ENCODE measurements at places on chromosomes 4 and X.
A peak's percentile ranks its signal among the peaks of the same experiment; 100 is the strongest.

DNA sequence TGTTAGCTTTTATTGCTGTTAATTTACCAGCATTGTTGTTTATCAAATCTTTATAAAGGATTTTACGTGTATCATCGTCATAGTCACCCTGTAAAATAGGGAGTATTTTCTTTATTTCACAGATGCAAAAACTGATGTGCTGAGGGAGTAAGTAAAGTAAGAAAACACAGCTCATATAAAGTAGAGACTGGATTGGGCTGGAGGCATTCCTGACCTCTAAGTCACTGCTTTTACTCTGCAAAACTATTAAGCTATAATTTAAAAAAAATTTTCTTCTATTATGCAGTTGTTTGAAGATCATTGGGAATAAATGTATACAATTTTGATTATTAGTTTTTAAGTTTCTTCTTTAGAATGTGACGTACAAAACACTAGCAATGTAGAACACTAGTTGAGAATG lies 45.9 kb downstream of the NUDT6 start:
- DNase-seq = no peak

GRCh38 chrX:27797575-27797974 lies 10.2 kb upstream of the MAGEB10 start:
- no peak for DNase-seq

GRCh38 chr4:130043732-130044160 lies 947.8 kb downstream of the C4orf33 start:
- no peak for DNase-seq

DNA sequence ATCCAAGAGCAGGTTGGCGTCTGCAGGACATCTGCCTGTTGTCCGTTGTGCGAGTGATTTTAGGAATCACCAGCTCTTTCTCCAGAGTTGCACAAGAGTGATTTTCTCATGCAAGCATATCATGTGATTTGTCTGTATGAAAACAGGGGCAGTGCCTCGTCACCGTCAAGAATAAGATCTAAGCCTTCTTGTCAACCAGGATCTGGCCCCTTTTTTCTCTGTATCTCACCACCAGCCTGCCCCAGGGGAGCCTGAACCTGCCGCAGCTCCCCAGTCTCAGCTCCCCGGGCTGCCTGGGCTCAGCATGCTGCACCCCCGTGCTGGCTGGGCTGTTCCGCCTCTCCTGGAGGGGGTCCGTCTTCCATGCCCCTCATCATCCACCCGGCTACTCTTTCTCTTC lies 90.5 kb downstream of the STOX2 start:
- DNase-seq = peak; percentile 43

DNA sequence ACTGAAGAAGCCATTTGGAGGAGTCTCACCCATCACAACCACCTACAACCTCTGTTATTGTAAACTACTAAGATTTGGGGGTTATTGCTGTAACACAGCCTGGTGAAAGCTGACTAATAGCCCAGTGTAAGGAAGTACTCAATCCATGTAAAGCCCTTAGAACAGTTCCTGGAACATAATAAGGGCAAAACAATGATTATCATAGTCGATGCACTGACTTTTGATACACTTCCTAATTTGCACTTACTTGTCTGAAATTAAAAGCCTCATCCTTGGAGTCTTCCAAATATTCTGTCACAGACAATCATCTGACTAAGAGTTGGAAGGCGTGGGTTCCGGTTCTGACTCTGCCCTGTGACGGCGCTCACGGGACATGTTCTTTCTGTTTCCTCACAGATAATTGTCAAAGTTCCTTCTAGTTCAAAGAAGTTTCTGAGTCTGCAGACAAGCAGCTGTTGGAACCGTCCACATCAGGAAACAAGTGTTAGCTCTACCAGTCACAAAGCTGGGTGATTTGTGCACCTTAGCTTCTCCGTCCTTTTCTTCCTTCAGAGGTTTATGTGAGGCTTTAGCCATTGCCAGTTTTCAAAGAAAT lies 33.4 kb upstream of the RASGEF1B start:
- DNase-seq = peak; percentile 96

DNA sequence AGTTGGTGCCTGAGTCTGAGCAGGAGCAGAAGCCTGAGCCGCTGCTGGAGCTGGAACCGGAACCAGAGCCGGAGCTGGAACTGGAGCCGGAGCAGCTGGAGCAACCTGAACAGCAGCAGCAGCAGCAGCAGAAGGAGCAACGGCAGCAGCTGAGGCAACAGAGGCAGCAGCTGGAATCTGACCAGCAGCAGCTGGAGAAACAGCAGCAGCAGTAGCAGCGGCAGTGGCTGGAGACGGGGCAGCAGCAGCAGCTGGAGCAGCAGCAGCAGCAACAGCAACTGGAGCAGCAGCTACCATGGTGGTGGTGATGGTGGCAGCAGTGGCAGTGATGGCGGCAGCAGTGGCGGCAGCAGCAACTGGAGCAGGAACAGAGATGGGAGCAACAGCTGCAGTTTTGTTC lies 61.5 kb downstream of the AMOT start:
- no peak for DNase-seq

GRCh38 chr4:159169404-159170302 lies 66.8 kb downstream of the RAPGEF2 start:
- no peak for DNase-seq

- no peak for DNase-seq
These were observed 129.7 kb upstream of the SLC4A4 start for GRCh38 chr4:71209161-71209560.

DNA sequence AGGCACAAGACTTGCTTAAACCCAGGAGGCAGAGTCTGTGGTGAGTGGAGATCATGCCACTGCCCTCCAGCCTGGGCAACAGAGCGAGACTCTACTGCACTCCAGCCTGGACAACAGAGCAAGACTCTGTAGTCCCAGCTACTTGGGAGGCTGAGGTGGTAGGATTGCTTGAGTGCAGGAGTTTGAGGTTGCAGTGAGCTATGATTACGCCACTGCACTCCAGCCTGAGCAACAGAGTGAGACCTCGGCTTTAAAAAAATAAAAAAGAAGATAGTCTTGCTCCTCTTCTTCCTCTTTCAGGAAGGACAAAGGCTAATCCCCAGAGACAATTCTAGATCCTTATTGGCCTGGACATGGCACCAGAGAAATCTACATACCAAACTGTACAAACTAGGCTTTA lies 5.7 kb upstream of the PPEF2 start:
- DNase-seq = peak; percentile 47

GRCh38 chrX:46796574-46797191 lies 37.8 kb upstream of the SLC9A7 start:
- DNase-seq = peak; percentile 76

DNA sequence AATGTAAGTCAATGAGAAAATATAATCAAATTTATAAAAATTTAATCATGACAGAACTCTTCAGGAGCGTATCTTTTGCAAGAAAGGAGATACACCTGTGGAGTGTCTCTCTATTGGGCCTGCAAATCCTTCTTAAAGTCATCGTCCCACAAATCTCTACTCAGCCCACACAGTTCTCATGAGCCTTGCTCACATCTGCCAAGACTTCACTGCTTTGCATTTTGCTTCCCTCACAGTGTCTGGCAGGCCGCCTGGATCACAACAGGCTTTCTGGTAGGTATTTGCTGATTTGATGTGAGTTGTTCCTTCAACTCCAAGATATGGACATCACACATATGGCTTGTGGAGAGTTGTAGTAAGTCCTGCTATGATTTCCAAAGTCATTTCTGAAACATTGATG lies 183.1 kb upstream of the ARX start:
- DNase-seq = no peak

DNA sequence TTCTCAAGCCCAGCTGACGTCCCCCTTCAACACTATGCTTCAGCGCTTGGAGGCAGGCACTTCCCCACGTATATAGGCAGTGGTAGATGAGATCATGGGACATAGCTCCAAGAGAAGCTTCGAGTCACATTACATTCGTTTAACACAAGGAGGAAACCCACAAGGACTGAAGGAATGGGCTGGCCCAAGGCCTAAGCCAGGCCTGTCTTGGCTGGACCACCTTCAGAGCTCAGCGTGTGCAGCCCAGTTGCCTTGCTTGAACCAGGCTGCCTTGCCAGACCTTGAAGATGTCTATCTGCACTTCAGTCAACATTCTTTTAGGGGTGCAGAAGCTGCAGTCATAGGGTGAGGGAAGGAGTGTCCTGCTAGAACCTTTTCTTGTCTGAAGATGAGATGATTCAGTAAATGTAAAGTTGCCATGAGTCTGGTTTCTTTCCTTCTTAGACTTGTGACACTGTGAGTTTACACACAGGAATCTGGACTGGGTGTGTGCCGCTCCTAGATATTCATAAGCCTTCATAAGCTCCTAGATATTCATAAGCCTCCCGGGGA lies 144.1 kb upstream of the RBPJ start:
- no peak for DNase-seq

DNA sequence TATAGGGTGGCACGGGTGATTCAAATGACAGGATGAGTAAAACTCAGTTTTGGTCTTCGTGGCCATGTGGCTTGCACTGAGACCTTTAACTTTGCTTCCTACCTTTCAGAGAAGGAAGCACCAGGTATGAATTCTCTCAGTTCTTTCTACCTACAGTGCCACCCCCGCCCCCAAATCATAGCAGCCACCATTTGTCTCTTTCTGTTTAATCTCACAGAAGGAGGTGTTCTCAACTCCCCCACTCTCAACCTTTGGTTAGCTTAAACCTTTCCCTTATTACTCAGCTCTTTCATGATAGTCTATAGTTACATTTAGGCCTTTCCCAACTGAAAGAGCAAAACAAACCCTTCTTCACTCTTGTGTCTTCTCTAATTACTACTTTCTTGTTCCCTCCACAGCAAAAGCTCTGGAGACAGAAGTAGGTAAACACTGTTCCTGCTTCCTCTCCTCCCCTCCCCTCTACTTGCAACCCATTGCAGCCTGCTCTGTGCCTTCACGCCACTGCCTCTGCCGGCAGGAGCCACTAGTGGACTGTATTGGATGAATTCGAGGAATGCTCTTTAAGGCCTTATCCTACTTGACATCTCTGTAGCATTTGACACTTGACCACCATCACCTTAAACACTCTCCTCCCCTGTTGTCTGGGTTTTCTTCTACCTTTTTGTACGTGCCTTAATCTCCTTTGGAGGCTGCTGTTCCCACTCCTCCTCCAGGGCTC lies 123.7 kb downstream of the AFF1 start:
- peak; percentile 57 for DNase-seq

GRCh38 chr4:103012060-103012459 lies 7.4 kb downstream of the SLC9B1 start:
- no peak for DNase-seq

DNA sequence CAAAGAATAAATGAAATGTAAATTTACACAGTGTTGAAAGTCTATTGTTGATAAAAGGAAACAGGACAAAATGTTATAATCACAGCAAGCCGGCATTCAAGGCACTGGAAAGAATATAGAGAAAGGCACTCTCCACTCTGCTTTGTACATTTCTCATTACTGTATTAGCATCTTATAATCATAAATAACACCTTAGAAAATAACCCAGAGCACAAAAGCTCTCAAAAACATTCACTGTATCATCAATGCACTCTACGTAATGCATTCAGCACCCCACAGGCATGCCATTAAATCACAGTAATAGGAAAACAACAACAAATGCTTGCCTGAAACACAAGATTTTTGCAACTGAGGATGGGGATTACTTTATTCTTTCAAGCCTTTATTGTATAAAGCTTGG lies 75.3 kb upstream of the TRPC3 start:
- DNase-seq = no peak

DNA sequence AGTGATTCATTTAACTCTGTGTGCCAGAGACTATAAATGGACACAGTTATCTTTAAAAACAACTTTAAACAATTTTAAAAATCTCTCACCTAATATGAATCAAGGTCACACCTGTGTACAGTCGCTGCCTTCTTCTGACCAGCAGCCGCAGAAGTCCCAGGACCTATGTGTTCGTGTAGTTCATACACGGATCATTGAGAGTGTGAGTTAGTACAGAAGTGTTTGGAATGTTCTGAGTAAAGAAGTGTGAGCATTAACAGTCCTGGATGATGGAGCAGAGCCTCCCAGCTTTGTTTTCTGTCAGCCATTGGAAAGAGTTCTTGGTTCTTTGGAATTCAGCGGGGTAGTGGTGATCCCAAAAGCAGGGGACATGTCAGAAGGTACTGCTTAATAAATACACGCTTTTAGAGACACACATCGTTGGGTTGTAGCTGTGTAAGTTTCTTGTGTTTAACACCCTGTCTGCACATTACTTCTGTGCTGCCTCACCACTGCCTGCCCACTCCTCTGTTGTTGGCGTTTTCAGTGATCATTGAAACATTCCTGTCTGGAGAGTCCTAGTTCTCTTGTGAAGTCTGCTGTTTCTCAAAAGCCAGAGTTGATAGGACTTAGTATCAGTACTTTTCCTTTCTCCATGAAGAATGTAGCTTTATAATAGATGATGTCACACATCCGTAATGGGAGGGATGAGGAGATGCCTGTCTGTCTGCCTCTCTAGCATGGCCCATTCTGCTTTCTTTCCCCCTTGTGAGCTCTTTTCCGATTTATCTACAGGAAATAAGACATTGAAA lies 90.6 kb downstream of the PTTG2 start:
- DNase-seq = no peak

GRCh38 chrX:109827772-109828171 lies 94.7 kb upstream of the ACSL4 start:
- DNase-seq = no peak

DNA sequence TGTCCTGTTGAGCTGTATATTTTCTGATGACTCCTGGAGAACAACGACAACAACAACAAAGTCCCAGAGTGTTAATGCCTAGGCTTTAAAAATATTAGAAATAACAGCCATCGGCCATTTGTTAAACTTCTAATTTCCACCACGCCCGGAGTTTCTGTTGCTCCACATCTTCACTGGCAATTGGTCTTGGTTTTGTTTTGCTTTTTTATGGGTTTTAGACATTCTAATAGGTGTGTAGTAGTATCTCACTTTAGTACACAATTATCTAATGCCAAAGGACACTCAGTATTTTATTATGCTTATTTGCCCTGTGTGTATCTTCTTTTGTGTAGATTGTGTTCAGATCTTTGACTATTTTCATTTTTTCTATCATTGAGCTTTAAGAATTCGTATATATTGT lies 5.0 kb downstream of the MAGEA12 start:
- no peak for DNase-seq

- DNase-seq = no peak
These were observed 79.7 kb downstream of the KIT start for GRCh38 chr4:54737421-54737820.

DNA sequence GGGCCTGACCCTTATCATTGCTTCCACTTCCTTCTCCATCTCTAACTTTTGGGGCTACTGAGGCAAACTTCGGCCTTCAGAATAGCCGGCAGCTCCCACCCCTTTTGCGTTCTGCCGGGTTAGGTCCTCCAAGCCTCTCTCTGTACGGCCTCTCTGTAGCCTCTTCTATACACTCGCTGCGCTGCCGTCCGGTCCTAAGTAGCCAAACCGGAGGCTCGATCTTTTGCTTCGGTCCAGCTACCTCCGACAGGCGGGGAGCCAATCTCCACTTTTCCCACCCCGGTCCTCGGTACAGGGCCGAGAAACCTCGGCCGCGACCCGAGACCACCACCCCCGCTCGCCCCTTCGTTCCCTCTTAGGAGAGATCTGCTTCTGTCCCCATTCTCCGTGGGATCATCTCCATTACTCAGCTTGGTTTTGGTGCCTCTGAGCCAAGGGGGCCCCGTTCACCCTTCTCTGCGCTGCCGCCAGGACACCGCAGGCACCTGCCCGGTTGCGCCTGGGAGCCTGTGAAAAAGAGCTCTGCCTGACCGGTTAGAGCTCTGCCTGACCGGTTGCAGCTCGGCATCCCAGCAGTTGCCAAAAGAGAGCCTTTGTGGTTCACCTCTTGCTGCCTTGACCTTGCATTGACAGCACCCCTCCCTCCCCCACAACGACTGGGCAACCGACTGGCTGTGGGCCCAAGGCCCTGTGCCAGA lies 1.0 kb upstream of the HTR2C start:
- DNase-seq = no peak

GRCh38 chr4:150010525-150011126 lies 67.6 kb upstream of the DCLK2 start:
- DNase-seq = peak; percentile 17

GRCh38 chr4:113406723-113407016 lies 354.9 kb downstream of the CAMK2D start:
- DNase-seq = no peak
